Midbrain (tissue), 1 donor: ENCODE measurements at places on chromosomes 4 and X.

DNA sequence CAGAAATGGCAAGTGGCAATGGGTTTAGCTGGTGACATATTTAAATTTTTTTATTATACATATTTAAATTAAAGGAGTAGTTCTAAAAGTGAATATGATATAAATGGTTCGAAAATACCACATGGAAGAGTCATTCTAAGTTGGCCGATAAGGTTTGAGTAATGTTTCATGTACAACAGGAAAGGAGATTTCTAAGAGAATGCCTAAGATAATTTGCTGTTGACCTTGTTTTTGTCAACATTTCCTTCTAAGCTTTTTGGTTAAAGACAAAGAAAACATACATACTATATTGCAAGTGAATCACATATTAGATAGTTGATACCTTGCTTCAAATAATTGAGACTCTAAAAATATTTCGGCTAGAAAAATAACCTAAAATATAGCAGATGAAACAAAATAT lies 526.6 kb upstream of the SLIT2 start:
- no peak for DNase-seq

DNA sequence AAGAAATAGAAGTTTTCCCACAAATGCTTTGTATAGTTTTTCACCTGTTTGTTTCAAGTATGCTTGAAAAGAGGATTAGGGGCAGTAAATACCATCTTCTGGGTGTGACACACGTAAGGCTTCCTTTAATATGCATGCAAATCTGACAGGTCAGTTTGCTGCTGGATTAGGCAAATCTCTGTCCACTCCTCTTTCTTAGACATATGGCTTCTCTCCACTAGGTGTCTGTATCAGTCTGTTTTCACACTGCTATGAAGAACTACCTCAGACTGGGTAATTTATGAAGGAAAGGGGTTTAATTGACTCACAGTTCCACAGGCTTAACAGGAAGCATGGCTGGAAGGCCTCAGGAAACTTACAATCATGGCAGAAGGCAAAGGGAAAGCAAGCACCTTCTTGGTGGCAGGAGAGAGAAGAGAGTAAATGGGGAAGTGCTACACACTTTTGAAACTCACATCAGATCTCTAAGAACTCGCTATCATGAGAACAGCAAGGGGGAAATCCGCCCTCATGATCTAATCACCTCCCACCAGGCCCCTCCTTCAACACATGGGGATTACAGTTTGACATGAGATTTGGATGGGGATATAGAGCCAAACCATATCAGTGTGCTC lies 66.9 kb downstream of the TAB3 start:
- DNase-seq: no peak

- DNase-seq: no peak
Measured at GRCh38 chr4:88063634-88064296, 56.3 kb downstream of the PKD2 start.

GRCh38 chr4:26542991-26543390 lies 40.9 kb upstream of the TBC1D19 start:
- DNase-seq: no peak

- no peak for DNase-seq
Measured at GRCh38 chrX:7158468-7158990, 10.6 kb upstream of the PUDP start.
